ENCODE measurements at places on chromosomes 5 and 9. TPM values are rescaled to one million over a fixed set of nuclear protein-coding genes. Genes with fewer than 3 reads are reported as not detected.

DNA sequence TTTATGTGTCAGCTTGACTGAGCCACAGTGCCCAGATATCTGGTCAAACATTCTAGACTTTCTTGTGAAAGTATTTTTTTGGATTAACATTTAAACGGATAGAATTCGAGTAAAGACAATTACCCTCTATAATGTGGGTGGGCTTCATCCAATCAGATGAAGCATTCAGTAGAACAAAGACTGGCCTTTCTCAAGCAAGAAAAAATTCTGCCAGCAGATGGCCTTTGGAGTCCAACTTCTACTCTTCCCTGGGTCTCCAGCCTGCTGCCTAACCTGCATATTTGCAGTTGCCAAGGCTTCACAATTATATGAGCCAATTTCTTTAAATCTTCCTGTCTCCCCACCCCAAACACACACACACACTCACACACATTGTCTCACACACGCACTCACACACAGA is 86.4 kb downstream of the MED10 start:
- H3K27ac ChIP-seq, result no peak overlapping the region
- H3K4me3 ChIP-seq, result no peak overlapping the region
- H3K27me3 ChIP-seq, result no peaks in the 10 kb centered on the region
- no peak for DNase-seq
- H3K4me1 ChIP-seq, result no peaks in the 10 kb centered on the region

DNA sequence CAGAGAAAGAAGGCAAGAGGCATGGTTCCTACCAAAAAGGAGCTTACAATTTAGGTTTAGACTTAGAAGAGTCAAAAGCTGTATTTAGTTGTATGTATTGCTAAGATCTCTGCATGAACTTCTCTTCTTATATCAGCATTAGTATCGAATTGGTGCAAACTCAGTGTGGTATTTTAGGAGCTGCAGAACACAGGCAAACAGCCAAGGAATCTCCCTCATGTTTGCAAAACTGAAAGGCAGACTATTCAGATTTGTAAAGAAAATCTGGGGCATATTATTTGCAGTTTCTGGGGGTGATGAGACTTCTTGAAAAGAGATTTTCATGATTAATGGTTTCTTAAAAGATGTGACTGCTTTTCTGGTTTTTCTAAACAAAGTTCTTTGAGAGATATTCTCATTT is 252.7 kb downstream of the CEMIP2 start:
- H3K36me3 ChIP-seq, result no peaks in the 10 kb centered on the region
- no peaks in the 10 kb centered on the region for H3K4me1 ChIP-seq
- no peak overlapping the region for H3K4me3 ChIP-seq

DNA sequence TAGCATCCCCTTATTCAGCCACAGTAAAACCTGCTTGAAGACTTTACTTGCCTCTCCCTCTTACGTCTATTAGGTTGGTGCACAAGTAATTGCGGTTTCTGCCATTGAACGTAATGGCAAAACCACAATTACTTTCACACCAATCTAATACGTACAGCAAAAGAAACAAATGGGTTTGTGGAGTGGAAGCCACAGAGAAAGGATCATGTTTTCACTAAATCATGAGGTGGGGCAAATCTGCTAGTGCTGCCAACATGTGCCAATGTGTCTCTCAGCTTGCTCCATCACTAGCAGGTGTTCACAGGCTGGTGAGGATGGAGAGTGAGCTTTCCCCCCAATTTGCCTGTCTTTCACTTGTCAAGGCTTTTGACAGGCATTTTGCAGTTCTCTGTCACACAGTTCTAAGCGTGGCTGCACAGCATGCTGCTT is 15.9 kb downstream of the DMAC1 start:
- H3K27ac ChIP-seq, result no peak overlapping the region
- H3K4me1 ChIP-seq, result no peaks in the 10 kb centered on the region
- no peaks in the 10 kb centered on the region for H3K36me3 ChIP-seq
- no peak overlapping the region for H3K4me3 ChIP-seq
- no peak for DNase-seq
- H3K27me3 ChIP-seq, result no peaks in the 10 kb centered on the region

GRCh38 chr5:82605441-82605973 is 327.4 kb upstream of the RPS23 start:
- H3K4me3 ChIP-seq, result no peak overlapping the region
- H3K27ac ChIP-seq, result no peak overlapping the region

Gene NRARP
- total RNA-seq, result 2.3 TPM

Gene SPOCK1
- not detected for total RNA-seq

Gene C9orf43
- 0.90 TPM for total RNA-seq

Gene RETREG1
- 11.4 TPM for total RNA-seq

Gene EDIL3
- not detected for total RNA-seq

Gene SLC36A3
- not detected for total RNA-seq

Gene SMIM3
- 12.7 TPM for total RNA-seq
